ENCODE measurements at places on chromosomes 11 and 22.

DNA sequence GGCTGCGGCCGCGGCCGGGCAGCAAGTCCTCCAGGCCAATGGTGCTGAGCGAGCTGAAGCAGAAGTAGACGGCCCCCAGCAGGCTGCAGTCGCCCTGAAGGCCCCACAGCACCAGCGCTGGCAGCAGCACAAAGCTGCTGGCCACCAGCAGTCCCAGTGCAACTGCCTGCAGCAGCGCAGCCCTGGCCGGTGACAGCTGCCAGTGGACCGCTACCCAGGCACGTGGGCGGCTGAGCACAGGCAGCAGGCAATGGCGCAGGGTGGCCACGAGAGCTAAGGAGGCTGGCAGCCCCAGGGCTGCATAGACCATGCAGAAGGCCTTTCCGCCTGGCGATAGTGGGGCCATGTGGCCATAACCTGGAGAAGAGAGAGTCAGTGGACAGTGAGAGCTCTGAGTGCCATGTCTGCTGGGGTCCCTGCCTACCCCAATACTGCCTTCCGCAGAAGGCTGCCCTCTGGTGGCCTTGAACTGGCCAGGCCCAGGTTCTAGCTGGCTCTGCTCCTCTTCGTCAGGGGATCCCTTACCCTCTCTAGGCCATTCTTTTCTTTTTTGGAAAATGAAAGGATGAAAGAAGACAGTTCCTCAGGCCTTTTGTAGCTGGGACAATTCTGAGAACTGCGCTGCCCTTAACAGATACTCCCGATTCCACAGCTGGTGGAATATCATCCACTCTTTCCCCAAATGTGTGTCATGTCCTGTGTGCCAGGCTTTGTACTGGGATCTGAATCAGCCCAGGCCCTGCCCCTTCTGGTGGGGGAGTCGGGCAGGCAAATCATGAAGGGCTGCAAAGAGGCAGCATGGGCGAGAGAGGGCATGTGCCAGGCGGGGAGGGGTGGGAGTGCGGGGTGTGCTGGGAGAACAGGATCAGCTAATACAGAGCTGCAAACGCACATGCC is 1.8 kb downstream of the KCNK7 start:
- peak; percentile 80 for DNase-seq

- DNase-seq = peak; percentile 7
Observed at GRCh38 chr11:30666817-30667216, 80.7 kb upstream of the MPPED2 start.

DNA sequence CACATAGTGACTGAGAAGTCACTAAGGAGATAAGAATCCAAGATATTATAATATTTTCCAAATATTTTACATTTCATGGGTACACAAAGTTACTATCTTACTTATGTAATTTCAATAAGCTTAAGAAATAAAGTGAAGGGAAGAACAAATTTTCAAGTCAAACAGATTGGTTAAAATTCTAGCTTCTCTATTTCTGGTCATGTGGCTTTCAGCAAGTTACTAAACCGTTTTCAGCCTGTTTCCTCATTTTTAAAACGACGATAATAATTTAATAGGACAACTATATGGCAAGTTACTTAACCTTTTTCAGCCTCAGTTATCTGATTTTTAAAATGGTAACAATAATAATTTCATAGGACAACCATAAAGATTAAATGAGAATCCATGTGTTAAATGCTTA is 15.6 kb downstream of the DCUN1D5 start:
- DNase-seq = no peak

- no peak for DNase-seq
Observed at GRCh38 chr11:44766972-44767278, 40.2 kb downstream of the TSPAN18 start.

GRCh38 chr11:124762624-124763155 is 600 bp upstream of the ESAM start:
- peak; percentile 55 for DNase-seq

DNA sequence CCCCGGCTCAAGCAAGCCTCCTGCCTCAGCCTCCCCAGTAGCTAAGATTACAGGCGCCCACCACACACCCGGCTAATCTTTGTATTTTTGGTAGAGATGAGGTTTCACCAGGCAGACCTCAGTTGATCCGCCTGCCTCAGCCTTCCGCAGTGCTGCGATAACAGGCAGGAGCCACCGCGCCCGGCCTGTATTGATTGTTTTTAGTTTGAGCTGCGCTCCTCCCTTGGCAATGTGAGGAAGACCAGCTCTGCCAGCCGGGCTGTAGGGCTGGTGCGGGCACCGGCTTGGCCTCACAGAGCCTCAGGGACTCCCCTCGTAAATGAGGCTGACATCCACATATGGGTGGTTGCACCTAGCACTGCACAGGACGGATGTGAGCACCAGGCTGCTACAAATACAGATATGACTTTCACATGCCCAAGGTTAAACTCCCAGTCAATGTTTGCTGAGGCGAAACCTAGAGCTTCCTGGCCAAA is 7.5 kb upstream of the SLC2A11 start:
- DNase-seq = no peak

GRCh38 chr11:117486059-117486458 is 158.4 kb downstream of the CEP164 start:
- DNase-seq = no peak

- DNase-seq = no peak
Observed at GRCh38 chr11:23772081-23772480, 724.8 kb upstream of the LUZP2 start.

DNA sequence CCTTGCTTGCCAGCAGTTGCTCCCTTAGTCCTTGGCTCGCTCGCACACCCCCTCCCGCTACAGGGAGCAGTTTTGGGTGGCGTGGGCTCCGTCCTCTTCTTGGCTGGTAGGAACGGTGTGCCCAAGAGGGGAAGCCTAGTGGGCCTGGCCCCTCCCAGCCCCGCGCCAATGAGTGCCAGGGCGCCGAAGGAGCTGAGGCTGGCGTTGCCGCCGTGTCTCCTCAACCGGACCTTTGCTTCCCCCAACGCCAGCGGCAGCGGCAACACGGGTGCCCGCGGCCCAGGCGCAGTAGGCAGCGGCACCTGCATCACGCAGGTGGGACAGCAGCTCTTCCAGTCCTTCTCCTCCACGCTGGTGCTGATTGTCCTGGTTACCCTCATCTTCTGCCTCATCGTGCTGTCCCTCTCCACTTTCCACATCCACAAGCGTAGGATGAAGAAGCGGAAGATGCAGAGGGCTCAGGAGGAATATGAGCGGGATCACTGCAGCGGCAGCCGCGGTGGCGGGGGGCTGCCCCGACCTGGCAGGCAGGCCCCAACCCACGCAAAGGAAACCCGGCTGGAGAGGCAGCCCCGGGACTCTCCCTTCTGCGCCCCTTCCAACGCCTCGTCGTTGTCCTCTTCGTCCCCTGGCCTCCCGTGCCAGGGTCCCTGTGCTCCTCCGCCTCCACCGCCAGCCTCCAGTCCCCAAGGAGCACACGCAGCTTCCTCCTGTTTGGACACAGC is 1.6 kb downstream of the C11orf87 start:
- DNase-seq = peak; percentile 26

DNA sequence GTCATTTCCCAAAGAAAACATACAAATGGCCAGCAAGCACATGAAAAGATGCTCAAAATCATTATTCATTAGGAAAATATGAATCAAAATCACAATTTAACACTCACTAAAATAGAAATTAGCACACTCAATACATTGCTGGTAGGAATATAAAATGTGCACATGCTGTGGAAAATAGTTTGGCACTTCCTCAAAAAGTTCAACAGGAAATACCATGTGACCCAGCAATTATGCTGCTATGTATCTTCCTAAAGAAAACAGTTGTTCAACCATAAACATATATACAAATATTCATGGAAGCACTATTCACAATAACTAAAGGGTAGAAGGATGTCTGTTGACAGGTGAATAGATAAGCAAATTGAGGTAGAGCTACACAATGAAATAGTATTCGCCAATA is 187.3 kb upstream of the SOX6 start:
- no peak for DNase-seq

DNA sequence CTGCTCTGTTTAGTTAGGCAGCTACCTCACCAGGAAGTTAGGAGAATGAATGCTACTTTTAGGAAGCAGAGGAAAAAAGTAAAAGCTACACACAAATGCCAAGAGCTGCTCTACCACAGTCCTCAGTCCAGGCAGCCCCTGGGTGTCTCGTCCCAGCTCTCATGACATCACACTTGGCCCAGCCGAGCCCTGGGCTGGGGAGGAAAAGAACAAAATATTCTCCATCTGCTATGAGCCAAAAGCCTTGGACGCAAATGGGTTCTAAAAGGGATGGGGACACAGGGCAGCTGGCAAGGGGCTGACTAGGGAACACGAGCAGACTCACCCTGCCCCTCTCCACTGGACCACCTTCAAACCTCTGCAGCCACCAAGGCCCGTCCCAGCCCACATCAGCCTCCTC is 26.1 kb downstream of the TMEM184B start:
- DNase-seq = no peak

DNA sequence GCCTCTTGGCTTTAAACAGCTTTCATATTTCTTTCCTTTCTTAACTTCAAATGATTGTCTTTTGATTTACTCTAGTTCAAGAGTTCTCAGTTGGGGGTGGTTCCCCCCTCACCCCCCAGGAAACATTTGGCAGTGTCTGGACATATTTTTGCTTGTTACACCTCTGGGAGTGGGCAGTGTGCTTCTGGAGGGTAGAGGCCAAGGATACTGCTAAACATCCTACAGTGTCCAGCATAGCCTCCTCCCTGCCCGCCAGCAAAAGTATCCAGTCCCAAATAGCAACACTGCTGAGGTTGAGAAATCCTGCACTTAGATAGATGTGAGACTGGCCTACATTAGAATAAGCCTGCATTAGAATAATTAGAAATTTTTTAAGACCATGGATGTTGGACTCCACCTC is 3.2 kb downstream of the PPP6R3 start:
- DNase-seq = no peak

GRCh38 chr11:17633279-17633986 is 85.9 kb upstream of the MYOD1 start:
- peak; percentile 22 for DNase-seq

GRCh38 chr11:36235750-36236149 is 53.5 kb downstream of the COMMD9 start:
- no peak for DNase-seq

- DNase-seq = no peak
Observed at GRCh38 chr11:88494848-88495247, 157.3 kb upstream of the CTSC start.

GRCh38 chr11:36212564-36213392 is 76.4 kb downstream of the COMMD9 start:
- DNase-seq = no peak

- no peak for DNase-seq
Observed at GRCh38 chr11:109300211-109300610, 121.8 kb upstream of the C11orf87 start.

- DNase-seq = no peak
Observed at GRCh38 chr22:46183733-46184132, 33.4 kb downstream of the PPARA start.

- DNase-seq = no peak
Observed at GRCh38 chr11:959027-959426, 33.4 kb downstream of the AP2A2 start.

DNA sequence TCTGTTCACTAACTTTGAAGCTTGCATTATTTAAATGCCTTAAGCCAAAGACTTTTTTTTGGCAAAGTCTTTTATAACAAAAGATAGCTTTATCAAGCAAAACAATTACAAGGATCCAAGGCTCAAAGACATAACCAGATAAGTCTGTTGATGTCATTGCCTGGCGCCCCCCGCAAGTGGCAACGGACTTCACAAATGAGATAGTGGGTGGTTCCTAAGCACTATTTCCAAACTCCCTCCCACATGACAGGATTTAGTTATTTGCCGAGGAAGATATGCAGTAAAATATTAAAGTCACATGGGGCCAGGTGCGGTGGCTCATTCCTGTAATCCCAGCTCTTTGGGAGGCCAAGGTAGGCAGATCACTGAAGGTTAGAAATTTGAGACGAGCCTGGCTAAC is 194.2 kb upstream of the DDI1 start:
- no peak for DNase-seq

GRCh38 chr11:120925944-120926343 is 98.0 kb upstream of the TBCEL start:
- peak; percentile 85 for DNase-seq

DNA sequence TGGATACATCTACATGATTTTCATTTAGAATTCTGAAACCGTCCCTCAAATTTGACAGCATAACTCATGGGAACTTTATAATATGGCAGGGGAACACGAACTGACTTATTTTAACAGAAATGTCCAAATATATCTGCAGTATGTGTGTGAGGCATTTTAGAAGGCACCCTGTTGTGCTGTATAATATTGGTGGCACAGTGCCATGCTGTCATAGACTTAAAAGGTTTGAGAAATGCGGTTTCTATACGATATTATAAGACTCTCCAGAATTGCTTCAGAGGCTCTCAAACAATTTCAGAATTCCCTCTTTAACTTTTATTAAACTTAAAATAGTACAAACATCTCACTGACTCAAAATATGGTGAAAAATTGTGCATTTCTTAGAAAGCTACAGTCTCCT is 181.6 kb downstream of the MSANTD4 start:
- no peak for DNase-seq

- DNase-seq = no peak
Observed at GRCh38 chr11:38060920-38061319, 1462.9 kb upstream of the RAG2 start.

- no peak for DNase-seq
Observed at GRCh38 chr11:95100856-95101507, 11.3 kb downstream of the ENDOD1 start.

GRCh38 chr11:78607696-78608095 is 33.0 kb upstream of the NARS2 start:
- DNase-seq = no peak

DNA sequence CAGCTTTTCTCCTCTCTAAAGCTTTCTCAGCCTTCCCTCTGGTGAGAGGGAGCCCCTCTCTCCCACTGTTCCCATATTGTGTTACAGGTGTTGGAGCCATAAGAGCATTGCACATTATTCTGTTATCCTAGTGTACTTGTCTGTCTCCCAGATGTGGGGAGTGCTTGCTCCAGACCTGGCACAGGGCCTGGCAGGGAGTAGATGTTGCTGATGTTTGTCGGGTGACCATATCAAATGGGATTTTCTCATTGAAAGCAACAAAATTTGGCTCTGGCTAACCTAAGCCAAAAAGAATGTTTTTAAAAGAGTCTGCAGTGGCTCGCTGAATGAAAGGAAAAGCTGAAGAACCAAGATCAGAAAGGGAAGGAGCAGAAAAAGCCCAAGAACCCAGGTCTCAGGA is 41.1 kb downstream of the CYB5R2 start:
- DNase-seq = no peak

DNA sequence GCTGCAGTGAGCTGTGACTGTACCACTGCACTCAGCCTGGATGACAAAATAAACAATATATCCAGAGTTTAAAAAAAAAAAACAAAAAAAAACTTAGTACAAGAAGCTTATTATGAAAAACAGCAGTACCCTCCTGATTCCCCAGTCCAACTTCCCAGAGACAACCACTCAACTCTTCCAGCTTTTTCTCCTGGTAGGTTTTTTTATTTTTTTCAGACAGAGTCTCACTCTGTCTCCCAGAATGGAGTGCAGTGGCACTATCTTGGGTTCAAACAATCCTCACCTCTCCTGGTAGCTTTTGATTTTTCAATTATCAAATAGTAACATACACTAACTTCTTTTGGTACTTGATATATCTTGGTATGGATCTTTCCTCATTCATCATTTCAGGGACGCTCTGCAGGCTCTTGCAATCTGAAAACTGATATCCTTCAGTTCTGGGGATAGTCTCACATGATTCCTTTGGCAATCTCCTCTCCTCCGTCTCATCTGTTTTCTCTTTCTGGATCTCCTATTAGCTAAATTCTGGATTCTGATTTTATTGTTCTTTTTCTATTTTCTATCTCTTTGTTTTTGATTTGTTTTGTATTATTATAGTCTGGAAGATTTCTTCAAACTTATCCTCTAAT is 44.9 kb downstream of the ALG9 start:
- DNase-seq = no peak

Data from GM13976 (cell line).